Kidney epithelial cell (primary cell): ENCODE measurements at places on chromosomes 11 and 22. TPM values are rescaled to one million over a fixed set of nuclear protein-coding genes. Genes with fewer than 3 reads are reported as not detected.

DESI1 gene
- total RNA-seq = 31.2 and 31.8 TPM in 2 replicates

CRYAB gene
- total RNA-seq = 23.9 and 43.5 TPM in 2 replicates

OR51E2 gene
- total RNA-seq = not detected in 2 replicates

OR51I1 gene
- not detected in 2 replicates for total RNA-seq

UBASH3B gene
- 32.0 and 45.4 TPM in 2 replicates for total RNA-seq

SORL1 gene
- total RNA-seq = 4.1 and 4.7 TPM in 2 replicates

OTOG gene
- not detected in 2 replicates for total RNA-seq

TMPRSS4 gene
- total RNA-seq = 16.8 TPM in 2 replicates

SCGB2A2 gene
- not detected in 2 replicates for total RNA-seq

DNA sequence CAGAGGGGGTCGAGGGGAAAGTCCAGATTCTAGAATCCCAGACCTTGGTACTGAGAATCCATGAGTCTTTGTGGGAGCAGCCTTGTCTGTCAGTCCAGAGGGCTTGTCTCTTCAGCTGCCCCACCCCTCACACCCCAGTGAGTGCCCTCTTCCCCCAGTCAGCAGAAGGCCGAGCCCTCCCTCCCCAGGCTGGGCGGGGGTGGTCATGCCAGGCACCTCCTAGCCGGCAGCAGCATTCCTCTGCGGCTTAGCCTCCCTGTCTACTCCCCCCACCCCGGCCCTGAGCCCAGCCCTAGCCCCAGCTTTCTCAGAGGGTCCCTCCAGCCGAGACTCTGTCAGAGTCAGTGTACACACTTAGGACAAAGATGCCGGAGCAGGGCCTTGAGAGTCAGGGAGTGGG is 4.6 kb downstream of the SOX10 start:
- no peak for DNase-seq

DNA sequence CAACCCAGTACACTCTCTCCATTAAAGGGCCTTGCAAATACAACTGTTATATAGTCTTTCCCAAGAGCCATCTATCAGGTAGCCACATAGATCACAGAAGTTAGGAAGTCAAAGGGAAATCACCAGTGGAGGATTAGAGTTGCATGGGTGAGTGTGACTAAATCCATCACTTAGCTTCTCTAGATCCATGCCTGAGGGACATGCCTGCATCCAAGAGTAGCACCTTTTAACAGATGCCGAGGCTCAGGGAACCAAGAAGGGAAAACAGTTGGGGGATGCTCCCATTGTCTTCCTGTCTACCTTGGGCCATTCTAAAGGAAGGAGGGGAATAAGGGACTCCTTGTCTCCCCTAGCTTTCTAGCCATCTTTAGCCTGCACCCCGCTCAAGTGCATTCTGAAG is 77.9 kb downstream of the XRRA1 start:
- no peak for DNase-seq

DNA sequence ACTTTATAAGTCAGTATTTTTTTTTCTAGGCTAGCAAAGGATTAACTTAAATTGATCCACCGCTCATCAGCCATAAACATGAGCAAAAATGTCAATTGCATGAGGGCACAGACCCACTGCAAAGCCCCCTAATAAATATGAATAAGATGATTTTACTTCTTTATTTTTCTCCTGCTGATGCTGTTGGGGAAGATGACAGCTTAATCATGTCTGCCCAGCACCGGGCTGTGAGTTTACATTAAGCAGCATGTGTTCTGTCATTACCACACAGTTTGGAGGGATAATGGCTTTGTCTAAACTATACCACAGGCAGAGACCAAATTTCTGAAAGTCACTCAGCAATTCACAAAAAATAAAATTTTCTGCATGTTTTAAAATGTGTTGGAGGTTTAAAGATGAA is 346.3 kb downstream of the LRRC4C start:
- DNase-seq = no peak

DNA sequence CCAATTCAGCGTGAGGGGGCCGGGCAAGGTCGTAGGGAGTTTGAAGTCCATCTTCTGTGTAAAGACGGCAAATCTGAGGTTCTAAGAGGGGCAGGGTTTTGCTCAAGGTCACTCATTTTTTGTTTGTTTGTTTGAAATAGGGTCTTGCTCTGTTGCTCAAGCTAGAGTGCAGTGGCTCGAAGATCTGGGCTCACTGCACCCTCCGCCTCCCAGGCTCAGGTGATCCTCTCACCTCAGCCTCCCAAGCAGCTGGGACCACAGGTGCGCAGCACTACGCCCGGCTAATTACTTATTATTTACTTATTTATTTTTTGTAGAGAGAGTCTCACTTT is 355 bp upstream of the AP1B1 start:
- no peak for DNase-seq

GRCh38 chr11:108758458-108758857 is 93.6 kb downstream of the DDX10 start:
- no peak for DNase-seq

DNA sequence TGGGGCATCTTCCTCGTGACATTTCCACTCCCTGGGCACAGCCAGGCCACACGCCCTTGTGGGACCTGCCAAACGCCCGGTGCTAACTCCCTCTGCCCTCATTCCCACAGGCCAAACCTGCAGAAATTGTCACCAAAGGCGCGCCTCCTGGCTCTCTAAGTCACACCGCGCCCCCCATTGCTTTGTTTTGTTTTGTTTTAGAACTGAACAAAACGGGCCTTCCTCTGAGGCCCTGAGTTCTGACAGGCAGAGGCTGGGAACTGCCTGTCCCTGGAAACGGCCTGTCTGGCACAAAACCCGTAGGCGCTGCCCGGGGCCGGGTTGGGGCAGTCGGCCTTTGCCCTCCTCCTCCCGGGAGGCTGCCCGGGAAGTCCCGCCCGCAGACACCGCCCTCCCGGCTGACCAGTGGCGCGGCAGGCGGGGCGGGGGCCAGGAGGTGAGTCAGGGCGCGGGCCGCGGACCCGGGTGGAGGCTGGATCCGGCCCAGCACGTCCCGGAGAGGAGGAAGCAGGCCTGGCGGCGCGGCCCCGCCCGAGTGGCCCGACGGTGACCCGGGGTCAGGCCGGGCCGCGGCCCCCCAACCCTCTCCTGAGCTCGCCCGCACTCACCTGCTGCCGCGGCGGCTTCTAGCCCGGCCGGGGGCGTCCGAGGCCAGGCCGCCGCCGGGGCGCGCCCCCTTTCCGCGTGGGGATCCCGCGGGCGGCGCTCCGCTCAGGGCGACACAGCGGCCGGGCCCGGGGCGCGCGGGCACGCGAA is 465 bp downstream of the SUN2 start:
- no peak for DNase-seq

DNA sequence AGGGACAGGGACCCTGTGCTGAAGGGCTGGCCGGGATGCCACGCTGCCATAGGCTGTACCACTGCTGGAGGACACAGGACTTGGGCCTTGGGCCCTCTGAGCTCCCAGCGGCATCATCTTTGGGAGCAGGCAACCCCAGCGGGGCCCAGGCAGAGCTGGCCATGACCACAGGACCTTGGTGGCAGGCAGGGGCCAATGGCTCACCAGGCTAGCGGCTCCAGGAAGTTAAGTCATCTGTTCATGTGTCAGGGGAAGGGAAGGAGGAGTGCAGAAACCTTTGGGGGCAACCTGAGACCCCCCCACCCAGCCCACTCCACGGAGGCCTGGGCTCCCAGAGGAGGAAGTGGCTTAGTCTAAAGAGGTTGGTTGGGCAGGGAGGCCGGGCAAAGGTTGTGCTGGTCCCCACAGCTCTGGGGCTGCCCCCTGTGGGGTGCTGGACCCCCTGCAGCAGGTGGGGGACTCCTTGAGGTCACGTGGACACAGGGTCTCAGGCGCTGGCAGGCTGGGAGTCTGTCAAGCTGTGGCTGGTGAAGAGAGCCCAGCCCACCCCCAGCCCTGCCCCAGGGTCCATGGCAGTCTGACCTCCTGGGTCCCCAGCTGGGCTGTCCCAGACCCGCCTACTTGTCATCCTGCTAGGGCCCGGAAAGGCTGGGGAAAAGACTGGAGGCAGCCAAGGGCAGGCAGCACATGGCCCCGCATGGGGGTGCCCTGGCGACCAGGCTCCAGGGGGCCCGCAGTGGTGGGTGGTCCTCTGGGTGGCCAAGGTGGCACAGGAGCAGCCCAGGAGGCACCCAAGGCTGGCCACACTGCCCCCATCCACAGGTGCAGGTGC is 184.3 kb downstream of the IGLL1 start:
- no peak for DNase-seq

DNA sequence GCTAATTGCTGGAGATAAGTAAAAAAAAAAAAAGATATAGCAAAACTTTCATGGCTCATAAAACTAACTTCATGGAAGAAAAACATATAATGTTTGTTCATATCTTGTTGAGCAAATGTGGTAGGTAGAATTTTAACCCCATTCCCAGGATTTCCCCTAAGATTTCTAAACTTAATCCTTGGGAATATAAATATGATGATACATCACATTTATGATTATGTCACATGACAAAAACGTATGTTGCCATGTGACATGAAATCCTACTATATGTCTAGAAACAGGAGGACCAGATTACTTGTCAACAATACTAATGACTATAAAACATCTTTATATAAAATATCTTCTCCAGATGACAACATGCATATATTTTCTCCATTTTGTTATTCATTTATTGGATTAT is 679.0 kb upstream of the LRRC4C start:
- no peak for DNase-seq

DNA sequence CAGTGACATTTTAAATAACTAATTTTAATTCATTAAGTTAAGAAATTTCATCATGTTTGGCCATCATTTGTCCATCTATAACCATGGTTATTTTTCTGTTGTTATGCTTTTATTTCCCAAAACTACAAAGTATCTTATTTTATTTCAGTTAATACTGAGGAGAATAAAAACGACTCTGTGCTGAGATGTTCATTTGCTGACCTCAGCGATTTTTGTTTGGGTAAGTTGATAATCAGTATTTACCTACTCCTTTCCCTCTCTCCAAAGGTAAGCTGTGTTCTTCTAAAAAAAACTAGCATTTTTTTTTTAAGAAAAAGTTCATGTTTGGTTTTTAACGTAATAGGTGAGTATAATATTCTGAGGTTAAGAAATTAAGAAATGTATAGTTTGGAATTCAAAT is 111.7 kb downstream of the ANO3 start:
- DNase-seq = no peak

DNA sequence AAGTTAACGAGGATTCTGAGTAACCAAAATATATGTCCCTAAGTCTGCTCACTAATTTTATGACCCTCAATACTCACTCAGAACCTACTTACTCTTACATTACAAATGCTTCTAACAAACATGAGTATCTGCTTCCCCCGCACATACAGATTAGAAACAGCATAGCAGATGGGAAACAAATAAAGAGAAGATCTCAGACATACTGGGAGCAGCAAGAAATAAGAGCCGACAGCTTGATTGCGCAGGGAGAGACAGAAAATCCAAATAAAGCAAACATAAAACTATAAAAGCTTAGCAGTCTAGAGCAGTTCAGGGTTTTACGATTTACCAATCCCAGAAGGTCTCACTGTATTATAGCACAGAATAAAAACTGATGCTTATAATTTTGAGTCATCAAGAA is 89.1 kb upstream of the DBX1 start:
- DNase-seq = no peak

GRCh38 chr11:93512073-93512475 is 31.1 kb downstream of the SMCO4 start:
- DNase-seq = no peak

GRCh38 chr11:1523779-1524178 is 37.2 kb upstream of the MOB2 start:
- DNase-seq = no peak

DNA sequence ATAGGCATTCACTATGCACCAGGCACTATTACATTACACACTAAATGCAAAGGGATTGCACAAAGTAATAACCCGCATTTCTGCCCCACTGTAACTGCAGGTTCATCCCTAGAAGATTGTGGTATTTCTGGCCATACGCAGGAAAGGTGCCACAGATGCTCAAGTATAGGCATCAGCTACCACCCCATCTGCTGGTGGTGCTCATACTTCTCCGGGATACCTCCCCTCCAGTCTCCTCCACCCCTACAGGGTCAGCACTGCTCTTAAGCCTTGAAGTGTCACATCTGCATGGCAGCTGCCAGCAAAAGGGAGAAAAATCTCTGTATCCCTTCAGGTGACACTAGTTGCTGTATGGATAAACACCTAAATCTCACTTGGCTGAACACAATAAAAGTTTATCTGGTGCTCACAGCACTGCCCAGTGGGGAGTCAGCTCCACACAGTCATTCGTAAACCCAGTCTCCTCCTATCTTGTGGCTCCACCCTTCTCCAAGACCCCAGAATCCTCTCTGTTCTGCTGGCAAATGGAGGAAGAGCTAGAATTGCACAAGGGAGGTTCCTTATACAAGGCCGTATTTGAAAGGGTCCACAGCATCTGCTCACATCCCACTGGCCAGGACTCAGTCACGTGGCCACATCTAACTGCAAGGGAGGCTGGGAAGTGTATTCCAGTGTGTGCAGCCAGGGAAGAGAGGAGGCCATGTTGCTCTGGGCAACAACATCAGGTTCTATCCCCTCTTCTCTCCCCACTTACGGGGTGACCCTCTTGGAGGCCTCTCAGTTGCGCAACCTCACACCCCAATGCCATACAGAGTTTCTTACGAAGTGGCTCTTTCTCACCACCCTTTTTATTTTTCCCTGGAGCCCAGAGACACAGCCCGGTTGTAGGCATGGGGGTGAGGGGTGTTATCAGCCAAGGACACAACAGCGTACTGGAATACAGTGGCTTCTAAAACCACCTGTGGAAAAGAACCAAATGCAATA is 114.7 kb downstream of the BUD13 start:
- no peak for DNase-seq

DNA sequence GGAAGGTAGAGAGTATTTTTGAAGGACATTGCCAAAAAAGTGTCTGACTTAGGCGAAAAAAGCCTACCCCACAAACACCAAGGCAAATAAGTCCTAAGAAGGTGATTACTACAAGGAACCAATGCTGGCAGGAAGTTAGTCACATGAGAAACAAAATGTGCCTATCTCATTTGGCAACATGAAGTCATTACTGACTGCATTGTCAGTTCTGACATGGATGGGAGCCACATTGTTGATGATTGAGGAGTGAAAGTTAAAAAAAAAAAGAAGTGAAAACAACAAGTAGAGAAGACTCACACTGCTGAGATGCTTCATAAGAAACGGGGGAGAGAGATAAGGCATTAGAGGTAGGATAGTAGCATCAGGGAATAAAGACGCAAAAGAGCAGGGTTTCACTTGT is 141.5 kb upstream of the FAT3 start:
- no peak for DNase-seq

DNA sequence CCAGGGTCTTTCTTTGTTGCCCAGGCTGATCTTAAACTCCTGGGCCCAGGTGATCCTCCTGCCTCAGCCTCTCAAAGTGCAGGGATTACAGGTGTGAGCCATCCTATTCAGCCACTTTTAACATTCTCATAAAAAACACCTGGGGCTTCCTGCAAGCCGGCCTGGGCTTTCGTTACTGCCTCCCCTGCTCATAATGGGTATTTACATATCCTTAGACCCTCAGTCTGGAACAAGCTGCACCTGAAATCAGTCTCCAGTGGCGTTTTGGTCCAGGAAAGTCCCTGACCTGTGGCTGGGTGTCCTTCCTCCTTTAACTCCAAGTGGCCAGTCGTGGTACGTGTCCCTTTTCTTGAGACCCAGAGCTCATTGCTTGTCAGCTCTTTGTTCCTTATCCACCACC is 320.7 kb downstream of the TMEM135 start:
- DNase-seq = no peak

- DNase-seq = no peak
These were observed 9.9 kb upstream of the OR56B1 start for GRCh38 chr11:5726351-5726750.
